Spleen (tissue), 13 donors: ENCODE measurements at places on chromosomes 4 and X. TPM values are rescaled to one million over a fixed set of nuclear protein-coding genes. Genes with fewer than 3 reads are reported as not detected.

GRCh38 chrX:81412428-81412827 is 210.5 kb downstream of the SH3BGRL start:
- no peak overlapping the region for H3K27ac ChIP-seq
- no peak overlapping the region for H3K4me3 ChIP-seq
- H3K36me3 ChIP-seq = no peaks in the 10 kb centered on the region

DNA sequence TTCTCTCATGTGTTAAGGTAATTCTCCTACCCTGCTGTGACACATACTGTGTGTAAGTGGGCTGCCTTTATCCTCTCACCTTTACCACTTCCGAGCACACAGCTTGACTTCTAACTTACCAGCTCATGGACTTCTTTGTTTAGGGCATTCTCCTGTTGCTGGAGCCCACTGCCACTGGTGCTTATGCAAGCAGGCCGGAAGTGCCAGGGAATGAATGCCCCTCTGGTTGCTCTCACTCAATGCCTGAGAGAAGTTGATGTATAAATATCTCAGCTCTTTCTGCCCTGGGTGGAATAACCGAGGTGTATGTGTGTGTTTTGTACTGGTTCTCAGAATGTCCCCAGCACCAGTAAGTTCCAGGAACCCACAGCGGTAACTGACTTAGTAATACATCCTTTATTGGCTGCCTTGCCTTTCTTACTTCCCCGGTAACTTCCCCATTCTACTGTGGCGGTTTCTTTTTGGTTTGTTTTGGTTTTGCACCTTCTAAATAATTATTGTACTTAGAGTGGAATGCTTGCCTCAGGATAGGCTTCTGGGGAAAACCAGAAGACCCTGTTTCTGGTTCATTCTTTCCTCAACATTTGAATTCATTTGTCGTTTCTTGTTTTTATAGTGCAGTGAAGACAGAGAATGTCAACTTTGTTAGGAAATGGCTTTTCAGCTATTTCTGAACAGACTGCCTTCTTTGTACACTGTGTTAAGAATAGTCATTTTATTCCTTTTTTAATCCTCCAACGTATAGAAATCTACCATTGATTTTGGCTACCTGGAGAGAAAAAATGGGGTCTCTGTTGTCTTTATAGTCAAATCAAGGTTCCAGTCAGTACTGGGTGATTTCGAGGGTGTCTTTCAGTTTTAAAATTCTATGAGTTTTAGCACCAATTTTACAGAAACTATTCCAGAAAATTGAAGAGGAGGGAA is 45.4 kb downstream of the CXorf58 start:
- no peaks in the 10 kb centered on the region for H3K36me3 ChIP-seq
- no peak for DNase-seq
- no peaks in the 10 kb centered on the region for H3K27me3 ChIP-seq
- no peak overlapping the region for H3K4me3 ChIP-seq
- H3K4me1 ChIP-seq = no peaks in the 10 kb centered on the region
- H3K27ac ChIP-seq = peak overlapping the region; percentile 86

SSX2B gene
- not detected for total RNA-seq

SPOCK3 gene
- not detected for total RNA-seq

DNA sequence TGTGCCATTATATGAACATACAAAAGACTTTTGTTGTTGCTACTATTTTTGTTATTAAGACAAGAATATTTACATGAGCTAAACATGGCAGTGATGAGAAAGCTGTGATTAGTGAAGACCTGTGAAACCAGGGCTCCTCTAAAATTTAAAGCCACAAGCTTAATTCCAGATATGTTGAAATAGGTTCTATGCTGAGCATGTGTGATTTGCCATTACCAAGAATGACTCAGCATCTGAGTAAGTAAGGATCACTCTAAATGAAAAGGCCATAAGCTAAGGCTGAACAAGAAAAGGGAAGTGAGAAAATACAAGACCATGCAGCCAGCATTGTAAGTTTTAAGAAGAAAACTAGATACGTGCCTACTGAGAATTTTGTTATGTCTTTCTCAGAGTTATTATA is 75.9 kb upstream of the CAMK2D start:
- H3K36me3 ChIP-seq = no peaks in the 10 kb centered on the region
- no peak overlapping the region for H3K4me3 ChIP-seq
- no peak overlapping the region for H3K27ac ChIP-seq
- no peaks in the 10 kb centered on the region for H3K27me3 ChIP-seq
